ENCODE measurements at places on chromosomes 6 and 20. TPM values are rescaled to one million over a fixed set of nuclear protein-coding genes. Genes with fewer than 3 reads are reported as not detected.

DNA sequence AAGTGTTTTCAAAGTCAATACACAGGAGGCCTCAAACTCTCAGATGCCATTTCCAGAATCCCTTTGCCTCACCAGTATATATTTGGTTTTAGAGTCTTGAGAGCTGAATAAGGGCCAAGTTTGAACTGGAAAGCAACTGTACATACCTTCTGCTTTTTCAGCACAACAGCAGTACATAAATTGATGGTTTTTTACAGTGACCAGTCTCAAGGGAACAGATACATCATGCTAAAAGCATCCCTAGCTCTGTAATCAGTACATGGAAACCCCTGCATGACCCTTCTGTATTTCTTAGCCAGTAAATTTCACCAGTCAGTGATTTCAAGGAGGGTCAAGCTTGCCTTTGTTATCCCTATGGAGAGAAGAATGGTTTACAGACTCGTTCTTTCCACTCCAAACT lies 40.6 kb upstream of the ECHDC1 start:
- H3K36me3 ChIP-seq: no peaks in the 10 kb centered on the region
- H3K4me1 ChIP-seq: no peaks in the 10 kb centered on the region
- H3K27ac ChIP-seq: no peak overlapping the region
- DNase-seq: no peak
- no peak overlapping the region for H3K4me3 ChIP-seq

- peaks cover 20% of the 10 kb centered on the region for H3K4me1 ChIP-seq
- peak within 1 kb of the TSS; percentile 82 for H3K27ac ChIP-seq
- H3K4me3 ChIP-seq: peak within 1 kb of the TSS; percentile 91
- DNase-seq: peak; percentile 86
Observed at GRCh38 chr6:30326526-30327231, at the start of gene TRIM39. Gene TRIM39 (plus strand): TSS chr6:30326927. CDS start chr6:30329318, 2,391 bp downstream.

- no peak overlapping the region for H3K27ac ChIP-seq
- no peaks in the 10 kb centered on the region for H3K36me3 ChIP-seq
- no peak overlapping the region for H3K4me3 ChIP-seq
Observed at GRCh38 chr6:82906489-82906888, 159.2 kb downstream of the UBE3D start.

The ALDH8A1 gene
- 1.1 TPM for total RNA-seq

- H3K27me3 ChIP-seq: no peaks in the 10 kb centered on the region
- no peaks in the 10 kb centered on the region for H3K4me1 ChIP-seq
- peak overlapping the region; percentile 60 for H3K4me3 ChIP-seq
- peak; percentile 63 for DNase-seq
Observed at GRCh38 chr20:46021361-46022359, 7.4 kb upstream of the SLC12A5 start.

The NHSL1 gene
- 17.8 TPM for total RNA-seq

The HLA-DOA gene
- not detected for total RNA-seq

DNA sequence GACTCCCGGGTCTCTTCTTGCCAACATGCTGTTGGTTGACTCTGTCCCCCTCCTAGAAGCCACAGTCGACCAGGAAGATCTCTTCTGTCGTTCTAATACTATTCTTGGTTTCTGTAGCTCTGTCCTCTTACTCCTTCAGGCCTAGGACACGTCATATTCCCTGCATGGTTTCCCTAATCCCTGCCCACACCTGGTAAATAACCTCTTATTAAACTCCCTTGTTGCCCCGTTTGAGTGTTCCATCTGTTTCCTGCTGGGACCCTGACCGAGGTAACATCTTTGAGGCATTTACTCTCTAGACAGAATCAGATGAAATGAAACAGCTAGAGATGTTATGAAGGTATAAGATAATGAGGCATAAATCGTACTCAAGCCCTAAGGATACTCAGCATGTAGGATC lies 68.1 kb downstream of the PLCB4 start:
- no peak overlapping the region for H3K4me3 ChIP-seq
- no peaks in the 10 kb centered on the region for H3K36me3 ChIP-seq
- no peak for DNase-seq
- no peak overlapping the region for H3K27ac ChIP-seq
- no peaks in the 10 kb centered on the region for H3K27me3 ChIP-seq

DNA sequence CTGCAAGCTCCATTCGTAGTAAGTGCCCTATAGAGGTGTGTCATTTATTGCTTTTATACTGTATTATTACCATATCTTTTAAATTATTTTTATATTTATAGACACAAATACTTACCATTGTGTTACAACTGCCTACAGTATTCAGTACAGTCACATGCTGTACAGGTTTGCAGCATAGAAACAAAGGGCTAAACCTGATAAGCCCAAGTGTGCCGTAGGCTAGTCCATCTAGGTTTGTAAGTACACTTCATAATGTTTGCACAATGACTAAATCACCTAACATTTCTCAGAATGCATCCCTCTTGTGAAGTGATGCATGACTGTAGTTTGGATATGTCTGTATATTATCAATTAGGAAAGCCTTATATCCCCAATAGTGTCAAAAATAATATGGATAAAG lies 122.8 kb downstream of the CLVS2 start:
- no peaks in the 10 kb centered on the region for H3K27me3 ChIP-seq
- no peaks in the 10 kb centered on the region for H3K36me3 ChIP-seq
- DNase-seq: peak; percentile 2
- H3K4me3 ChIP-seq: no peak overlapping the region
- peaks cover 17% of the 10 kb centered on the region for H3K4me1 ChIP-seq
- no peak overlapping the region for H3K27ac ChIP-seq

- no peak overlapping the region for H3K4me3 ChIP-seq
- H3K27me3 ChIP-seq: no peaks in the 10 kb centered on the region
- H3K4me1 ChIP-seq: no peaks in the 10 kb centered on the region
- no peaks in the 10 kb centered on the region for H3K36me3 ChIP-seq
- DNase-seq: no peak
Observed at GRCh38 chr6:150314230-150315188, 54.3 kb upstream of the IYD start.

The IL17A gene
- not detected for total RNA-seq

- H3K36me3 ChIP-seq: no peaks in the 10 kb centered on the region
- peaks cover 14% of the 10 kb centered on the region for H3K4me1 ChIP-seq
- H3K27ac ChIP-seq: no peak overlapping the region
- no peak for DNase-seq
Observed at GRCh38 chr6:79455446-79455845, 81.8 kb downstream of the LCA5 start.

All from PC-9 (cell line).